Activated T-helper 2 cell treated with anti-CD3 and anti-CD28 coated beads, Interferon-gamma antibody, Interleukin-2, Interleukin-4, amounts not matched to agents 10 μg/mL and 5 μg/mL and 100 μg/mL, durations not matched to agents 14 hours and 24 hours and 36 hours (primary cell): ENCODE measurements at places on chromosomes 4 and X. TPM values are rescaled to one million over a fixed set of nuclear protein-coding genes. Genes with fewer than 3 reads are reported as not detected.

Gene KDR
- not detected in 2 replicates for total RNA-seq

Gene USP51
- total RNA-seq, result 2.6 and 2.9 TPM in 2 replicates

Gene ASB5
- total RNA-seq, result not detected in 2 replicates

Gene FAM9C
- total RNA-seq, result not detected in 2 replicates

Gene TASL
- 5.2 and 5.4 TPM in 2 replicates for total RNA-seq

Gene KLHL34
- 0.23 TPM in 2 replicates for total RNA-seq

Gene KDM6A
- 21.8 and 30.7 TPM in 2 replicates for total RNA-seq

Gene VGLL1
- total RNA-seq, result not detected in 2 replicates

Gene DDIT4L
- total RNA-seq, result 3.3 TPM in 2 replicates

Gene BEX1
- not detected in 2 replicates for total RNA-seq

Gene ADRA2C
- not detected in 2 replicates for total RNA-seq

GRCh38 chr4:5700459-5700858 lies 7.9 kb downstream of the EVC2 start:
- no peak for DNase-seq

- no peak for DNase-seq
These were observed 11.7 kb upstream of the MAP7D3 start for GRCh38 chrX:136262812-136263315.

- no peak for DNase-seq
These were observed 79.1 kb downstream of the NYX start for GRCh38 chrX:41526271-41526670.

- no peak for DNase-seq
These were observed 86.6 kb upstream of the NPNT start for GRCh38 chr4:105808750-105809041.

DNA sequence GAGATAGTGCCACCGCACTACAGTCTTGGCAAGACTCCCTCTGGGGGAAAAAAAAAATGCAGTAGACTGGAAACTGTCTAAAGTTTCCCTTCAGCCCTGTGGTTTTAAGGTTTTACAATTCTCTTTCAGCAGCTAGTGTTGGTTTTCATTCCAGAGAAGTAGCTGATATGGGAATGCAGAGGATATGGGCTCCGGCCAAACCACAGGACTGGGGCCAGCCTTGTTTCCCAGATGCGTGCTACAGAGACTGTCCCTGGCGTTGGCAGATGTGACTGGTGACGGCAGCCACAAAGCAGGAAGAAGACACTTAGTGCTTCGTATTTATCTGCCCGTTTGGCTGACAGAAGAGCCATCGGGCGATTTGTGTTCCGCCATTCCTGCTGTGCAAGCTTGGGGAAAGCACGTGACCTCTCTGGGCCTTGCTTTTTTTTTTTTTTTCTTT lies 43.2 kb downstream of the ZBTB49 start:
- DNase-seq, result no peak

DNA sequence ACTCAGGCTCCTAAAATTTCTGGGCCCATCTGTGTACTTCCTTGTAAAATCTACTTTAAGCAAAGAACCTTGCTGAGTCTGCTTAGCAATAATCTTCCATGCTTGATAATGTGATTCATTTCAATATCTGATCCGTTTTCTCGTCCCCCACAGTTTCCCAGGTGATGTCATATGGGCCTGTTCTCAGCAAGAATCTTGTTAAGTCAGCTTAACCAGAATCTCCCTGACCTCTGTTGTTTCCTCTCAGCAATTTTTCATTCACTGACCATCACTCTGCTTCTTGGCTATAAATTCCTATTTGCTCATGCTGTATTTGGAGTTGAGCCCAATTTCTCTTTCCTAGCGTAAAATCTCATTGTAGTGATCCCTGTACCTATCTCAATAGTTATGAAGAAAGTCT lies 13.9 kb downstream of the CSN2 start:
- DNase-seq, result no peak

GRCh38 chr4:186146458-186146857 lies 42.0 kb downstream of the FAM149A start:
- no peak for DNase-seq

- no peak for DNase-seq
These were observed 71.6 kb downstream of the AMOT start for GRCh38 chrX:112769034-112769433.

- no peak for DNase-seq
These were observed 271.3 kb downstream of the GPM6A start for GRCh38 chr4:175540732-175541131.

GRCh38 chr4:34720571-34720970 lies 1523.7 kb downstream of the ARAP2 start:
- DNase-seq, result no peak

- DNase-seq, result no peak
These were observed 108.1 kb downstream of the UCHL1 start for GRCh38 chr4:41364876-41365275.

DNA sequence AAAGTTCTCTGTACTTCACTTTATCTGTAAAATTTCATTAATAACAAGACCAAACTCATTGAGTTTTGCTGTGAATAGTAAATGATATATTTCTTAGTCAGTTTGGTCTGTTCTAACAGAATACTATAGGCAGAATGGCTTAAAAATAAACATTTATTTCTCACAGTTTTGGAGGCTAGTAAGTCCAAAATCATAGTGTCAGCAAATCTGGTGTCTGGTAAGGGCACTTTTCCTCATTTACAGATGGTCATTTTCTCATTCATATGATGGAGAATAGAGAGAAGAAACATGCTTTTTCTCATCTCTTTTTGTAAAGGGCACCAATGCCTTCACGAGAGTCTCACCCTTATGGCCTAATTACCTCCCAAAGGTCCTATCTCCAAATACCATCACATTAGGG lies 415.1 kb downstream of the FAM133A start:
- DNase-seq, result no peak

GRCh38 chrX:50697691-50698090 lies 116.3 kb downstream of the SHROOM4 start:
- no peak for DNase-seq

DNA sequence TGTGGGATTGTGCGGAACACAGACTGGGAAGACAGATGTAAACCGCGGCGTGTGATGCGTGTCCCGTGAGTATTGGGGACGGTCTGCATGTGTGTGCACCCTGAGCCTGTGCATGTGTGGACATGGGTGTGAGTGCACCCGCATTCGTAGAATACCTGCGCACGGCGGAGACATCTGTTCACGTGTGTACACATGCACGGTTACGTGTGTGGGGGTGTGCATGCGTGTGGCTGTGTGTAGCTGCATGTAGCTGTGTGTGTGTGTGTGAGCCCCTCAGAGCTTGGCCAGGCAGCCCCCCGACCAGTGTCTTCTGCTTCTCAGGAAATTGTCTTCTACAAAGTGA lies 19.6 kb downstream of the ATP5ME start:
- DNase-seq, result no peak

DNA sequence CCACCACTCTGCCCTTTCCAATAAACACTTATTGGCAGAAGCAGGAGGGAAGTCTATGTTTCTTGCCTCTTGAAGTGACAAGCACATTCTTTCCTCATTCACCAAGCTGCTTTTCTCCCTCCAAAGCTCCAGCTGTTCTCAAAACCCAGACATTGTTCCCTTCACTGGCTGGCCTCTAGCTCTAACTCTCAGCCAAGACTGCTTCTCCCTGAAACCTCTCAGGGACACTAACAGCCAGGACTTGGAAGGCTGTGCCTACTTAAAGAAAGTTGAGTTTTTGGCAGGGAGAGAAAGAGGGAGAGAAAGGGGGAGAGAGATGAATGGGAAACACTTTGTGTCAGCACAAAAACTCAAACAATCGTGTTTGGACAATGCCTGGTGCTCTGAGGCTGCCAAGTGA lies 99.5 kb downstream of the COX18 start:
- DNase-seq, result no peak

- DNase-seq, result no peak
These were observed 590 bp upstream of the NAF1 start for GRCh38 chr4:163167333-163167626.

- no peak for DNase-seq
These were observed 68.6 kb upstream of the FAM9A start for GRCh38 chrX:8869812-8870211.

- no peak for DNase-seq
These were observed 1163.2 kb downstream of the PCDH18 start for GRCh38 chr4:136369073-136369472.

DNA sequence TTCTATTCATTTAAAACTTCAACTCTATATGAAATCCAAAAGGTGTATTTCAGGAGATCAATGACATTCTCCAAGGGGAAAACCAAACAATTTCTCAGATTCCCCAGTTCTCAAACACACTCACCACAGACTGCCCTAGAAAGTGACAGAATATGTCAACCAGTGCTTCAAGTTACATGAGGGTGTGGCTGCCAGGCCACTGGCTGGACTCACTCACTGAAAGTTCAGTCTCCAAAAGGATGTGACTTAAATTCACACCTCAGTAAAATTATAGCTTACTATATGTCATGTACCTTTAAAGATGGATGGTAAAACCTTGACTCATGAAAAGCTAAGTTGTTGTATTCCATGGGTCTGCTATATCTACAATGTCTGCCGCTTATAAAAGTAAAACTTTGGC lies 7.3 kb downstream of the INPP4B start:
- DNase-seq, result no peak

GRCh38 chr4:92235731-92236130 lies 68.0 kb upstream of the GRID2 start:
- no peak for DNase-seq

DNA sequence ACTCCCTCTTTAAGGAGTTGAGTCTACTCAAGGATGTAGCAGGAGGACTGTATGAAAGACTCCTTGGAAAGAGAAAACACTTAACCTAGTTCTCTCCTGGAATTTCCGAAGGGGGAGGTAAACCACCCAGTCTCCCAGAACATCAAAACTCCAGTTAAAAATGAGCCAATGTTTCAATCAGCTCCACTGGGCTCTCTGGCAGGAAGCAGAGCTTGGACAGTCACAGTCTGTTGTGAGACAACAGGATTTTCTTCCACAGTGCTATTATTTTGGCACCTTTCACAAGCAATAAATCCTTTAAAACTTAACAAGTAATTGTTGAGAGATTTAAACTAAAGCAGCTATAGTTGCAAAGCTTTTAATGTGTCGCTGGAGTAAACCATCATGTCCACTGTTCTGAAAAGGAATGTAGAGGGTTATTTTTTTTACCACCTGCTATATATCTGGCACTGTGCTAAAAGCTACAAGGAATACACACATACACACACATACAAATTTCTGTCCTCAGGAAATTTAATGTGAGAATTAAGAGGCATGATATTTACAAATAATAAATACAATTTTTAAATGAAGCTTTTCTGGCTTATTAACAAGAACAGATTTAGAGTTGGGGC lies 229.2 kb upstream of the INTU start:
- DNase-seq, result no peak

DNA sequence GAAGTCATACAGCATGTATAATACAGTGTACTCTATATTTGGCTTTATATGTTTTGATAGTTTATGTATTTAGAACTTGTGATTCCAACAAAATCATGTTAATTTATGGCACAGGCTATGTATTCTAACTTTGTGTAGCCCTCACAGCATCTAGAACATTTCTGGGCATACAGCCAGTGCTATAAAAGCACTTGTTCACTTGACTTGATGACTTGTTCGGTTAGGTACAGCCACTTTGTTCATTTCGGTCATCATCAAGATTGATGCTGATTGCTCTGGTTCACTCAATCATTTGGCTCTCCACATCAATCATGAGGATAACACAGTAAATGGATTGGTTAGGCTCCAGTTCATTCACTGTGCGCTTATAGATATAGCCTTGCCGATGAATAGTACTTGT lies 97.6 kb upstream of the IRS4 start:
- no peak for DNase-seq

- DNase-seq, result no peak
These were observed 1651.9 kb downstream of the C4orf33 start for GRCh38 chr4:130747842-130748241.

DNA sequence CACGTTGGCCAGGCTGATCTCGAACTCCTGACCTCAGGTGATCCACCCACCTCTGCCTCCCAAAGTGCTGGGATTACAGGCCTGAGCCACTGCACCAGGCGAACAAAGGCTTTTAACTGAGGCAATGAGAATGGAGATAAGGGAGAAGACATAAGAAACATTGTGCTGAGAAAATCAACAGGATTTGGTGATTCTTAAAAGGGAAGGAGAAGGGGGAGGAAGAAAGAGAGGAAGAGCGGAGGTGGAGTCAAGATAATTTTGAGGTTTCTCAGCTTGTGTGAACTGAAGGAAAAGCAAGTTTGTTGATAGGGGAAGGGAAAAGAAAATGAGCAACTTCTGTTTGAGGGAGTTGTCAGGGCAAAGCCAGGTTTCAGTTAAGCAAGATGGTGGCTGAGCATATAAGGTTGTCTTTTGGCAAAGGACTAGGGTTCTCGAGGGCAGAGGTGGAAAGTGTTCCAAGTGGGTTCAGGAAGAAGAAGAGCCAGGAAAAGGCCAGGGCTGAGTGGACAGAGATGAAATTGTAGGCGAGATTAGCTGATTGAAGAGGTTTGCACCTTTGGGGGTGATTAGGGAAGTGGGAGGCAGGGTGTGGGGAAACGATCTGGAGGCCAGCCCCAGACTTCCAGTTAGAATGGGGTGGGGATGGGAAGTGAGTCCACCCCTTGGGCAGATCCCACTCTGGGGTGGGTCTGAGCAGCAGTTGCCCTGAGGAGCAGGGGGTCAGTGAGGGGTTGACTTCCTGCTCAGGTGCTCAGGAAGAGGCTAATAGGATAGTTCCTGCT lies 7.8 kb downstream of the DOCK11 start:
- DNase-seq, result no peak
